ENCODE measurements at places on chromosomes 12 and 14.

DNA sequence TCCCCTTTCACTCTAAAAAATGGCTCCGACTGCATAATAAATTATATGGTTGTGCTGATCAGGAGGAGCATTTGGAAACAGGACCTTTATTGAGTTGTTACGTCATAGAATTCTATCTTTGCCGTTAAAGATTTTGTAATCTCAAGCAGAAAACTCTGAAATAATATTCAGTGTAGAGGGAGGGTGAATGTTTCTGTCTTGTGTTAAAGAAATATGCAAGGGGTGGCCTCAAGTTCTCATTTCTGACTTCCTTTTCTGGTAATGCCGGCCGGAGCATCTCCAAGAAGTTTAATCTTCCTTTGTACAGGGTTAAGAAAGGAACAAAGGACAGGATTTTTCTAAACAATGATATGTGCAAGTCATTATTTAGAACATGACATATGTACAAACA, 165.1 kb downstream of the SLC38A4 start:
- ATAC-seq: no peak

GRCh38 chr14:103711516-103712431, 3.5 kb downstream of the XRCC3 start:
- no peak for ATAC-seq

DNA sequence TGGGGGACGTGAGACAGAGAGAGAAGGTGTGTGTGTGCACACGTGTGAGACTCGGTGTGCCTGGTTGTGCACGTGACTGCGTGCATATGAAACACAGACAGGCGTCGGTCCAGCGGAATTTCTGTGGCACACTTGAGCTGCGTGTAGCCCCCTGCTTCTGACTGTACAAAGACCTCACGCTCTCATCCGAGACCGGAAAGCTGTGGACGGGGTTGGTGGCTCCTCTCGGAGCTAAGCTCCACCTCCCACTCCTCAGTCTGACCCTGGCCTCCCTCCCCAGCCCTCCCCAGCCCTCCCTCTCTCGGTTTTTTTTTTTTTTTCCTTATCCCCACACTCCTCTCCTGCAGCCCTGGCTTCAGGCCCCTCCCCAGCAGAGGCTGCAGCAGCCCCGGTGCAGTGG, 8.3 kb upstream of the C14orf180 start:
- ATAC-seq: no peak

- peak; percentile 53 for ATAC-seq
Observed at GRCh38 chr12:94147991-94148738, at the start of gene PLXNC1. Gene PLXNC1 (plus strand): TSS chr12:94148577. CDS start chr12:94148972, 395 bp downstream.

DNA sequence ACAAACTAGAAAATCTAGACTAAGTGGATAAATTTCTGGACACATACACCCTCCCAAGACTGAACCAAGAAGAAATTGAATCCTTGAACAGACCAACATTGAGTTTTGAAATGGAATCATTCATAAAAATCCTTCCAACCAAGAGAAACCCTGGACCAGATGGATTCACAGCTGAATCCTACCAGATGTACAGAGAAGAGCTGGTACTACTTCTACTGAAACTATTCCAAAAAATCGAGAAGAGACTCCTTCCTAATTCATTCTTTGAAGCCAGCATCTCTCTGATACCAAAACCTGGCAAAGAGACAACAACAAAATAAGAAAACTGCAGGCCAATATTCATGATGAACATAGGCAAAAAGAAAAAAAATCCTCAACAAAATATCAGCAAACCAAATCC, 227.4 kb downstream of the RPAP3 start:
- no peak for ATAC-seq

GRCh38 chr14:51783765-51784164, 76.6 kb upstream of the GNG2 start:
- no peak for ATAC-seq

DNA sequence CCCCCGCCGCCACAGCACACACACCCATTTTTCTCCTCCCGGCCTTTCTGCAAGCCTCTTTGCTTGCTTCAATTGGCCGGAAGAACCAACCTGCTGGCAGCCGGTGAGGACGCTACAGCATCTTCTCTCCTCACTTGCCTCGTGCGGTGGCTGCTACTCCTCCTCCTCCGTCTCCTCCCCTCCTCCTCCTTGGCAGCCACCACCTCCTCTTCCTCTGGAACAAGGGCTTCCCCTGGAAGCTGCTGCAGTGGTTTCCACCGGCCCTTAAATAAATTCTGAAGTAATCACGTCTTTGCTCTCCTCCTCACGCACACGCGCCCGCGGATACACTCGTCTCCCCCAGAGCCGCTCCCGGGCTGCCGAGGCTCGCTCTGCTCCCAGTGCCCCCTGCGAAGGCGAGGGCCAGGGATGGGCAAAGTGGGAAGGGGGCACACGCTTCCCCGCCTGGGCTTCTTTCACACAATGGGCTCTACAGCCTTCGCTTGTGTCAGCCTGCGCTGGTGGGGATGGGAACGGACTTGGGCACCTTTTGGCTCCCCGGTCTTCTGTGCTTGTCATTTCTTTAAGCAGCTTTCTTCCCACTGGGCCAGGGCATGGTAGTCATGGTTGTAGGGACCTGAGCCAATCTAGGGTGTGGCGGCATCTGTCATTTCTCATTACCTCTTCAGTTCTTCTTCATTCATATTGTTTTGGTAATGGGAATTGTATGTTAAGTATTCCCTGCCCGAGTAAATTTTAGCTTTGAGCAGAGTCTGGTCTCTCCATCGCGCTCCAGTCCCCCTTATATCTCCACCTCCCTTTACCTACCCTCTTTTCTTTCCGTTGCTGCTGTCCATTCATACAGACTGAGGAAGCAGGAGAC, at the start of gene PPFIA2:
TSS of gene PPFIA2 (minus strand) at position 161 of the 862 bp plus-strand sequence.
- peak; percentile 55 for ATAC-seq

DNA sequence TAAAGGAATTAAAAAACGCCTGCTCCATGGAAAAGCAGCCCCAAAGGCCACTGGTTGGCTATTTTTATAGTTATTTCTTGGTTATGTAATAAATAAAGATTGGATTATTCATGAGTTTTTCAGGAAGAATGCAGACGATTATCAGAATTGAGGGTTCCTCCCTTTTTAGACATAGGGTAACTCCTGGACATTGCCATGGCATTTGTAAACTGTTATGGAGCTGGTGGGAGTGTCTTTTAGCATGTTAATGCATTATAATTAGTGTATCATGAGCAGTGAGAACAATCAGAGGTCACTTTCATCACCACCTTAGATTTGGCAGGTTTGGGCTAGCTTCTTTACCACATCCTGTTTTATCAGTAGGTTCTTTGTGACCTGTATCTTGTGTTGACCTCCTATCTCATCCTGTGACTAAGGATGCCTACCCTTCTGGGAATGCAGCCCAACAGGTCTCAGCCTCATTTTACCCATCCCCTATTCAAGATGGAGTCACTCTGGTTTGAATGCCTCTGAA, 728.7 kb downstream of the GALC start:
- ATAC-seq: no peak

DNA sequence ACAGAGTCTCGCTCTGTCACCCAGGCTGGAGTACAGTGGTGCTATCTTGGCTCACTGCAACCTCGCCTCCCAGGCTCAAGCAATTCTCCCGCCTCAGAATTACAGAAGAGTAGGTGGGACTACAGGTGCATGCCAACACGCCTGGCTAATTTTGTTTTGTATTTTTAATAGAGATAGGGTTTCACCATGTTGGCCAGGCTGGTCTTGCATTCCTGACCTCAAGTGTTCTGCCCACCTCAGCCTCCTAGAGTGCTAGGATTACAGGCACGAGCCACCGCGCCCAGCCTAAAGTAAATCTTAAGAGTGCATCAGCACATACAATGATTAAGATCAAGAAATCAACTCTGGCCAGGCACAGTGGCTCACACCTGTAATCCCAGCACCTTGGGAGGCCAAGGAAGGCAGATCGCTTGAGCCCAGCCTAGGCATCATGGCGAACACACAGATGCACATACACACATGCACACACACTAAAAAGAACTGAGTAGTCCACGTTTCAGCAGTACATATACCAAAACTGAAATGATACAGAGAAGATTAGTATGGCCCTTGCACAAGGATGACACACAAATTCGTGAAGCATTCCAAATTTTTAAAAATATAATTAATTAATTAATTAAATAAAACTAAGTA, 65.0 kb downstream of the HECTD1 start:
- ATAC-seq: no peak

- no peak for ATAC-seq
Observed at GRCh38 chr12:16189849-16190248, 87.6 kb downstream of the SLC15A5 start.
